Mesothelial cell of epicardium (in vitro differentiated cells): ENCODE measurements at places on chromosomes 3 and 15.

DNA sequence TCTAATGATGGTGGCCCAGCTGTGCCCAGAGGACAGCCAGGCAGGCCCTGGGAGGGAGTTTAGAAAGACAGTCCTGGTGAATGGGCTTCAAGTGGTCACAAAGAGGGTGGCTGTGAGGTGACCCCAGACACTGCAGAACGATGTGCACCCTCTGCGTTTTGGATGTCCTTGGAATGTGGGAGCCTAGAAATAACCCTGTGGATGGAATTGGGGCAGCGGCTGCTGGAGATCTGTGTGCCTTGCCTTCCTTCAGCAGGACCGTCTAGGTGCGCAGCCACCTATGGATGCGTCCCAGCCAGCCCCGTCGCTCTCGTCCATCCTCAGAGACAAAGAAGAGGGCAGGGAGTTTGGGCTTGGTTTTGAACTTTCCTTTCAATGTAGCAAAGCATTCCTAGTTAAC is 46.5 kb downstream of the KLHL25 start:
- no peak overlapping the region for H3K27ac ChIP-seq
- no peaks in the 10 kb centered on the region for H3K27me3 ChIP-seq

GRCh38 chr3:32009101-32009500 is 27.6 kb downstream of the ZNF860 start:
- H3K4me3 ChIP-seq: no peak overlapping the region
- H3K27me3 ChIP-seq: no peaks in the 10 kb centered on the region
- H3K27ac ChIP-seq: no peak overlapping the region
- peaks cover 11% of the 10 kb centered on the region for H3K4me1 ChIP-seq
- no peak for DNase-seq

GRCh38 chr15:73321496-73322450 is 47.0 kb downstream of the HCN4 start:
- peaks cover 19% of the 10 kb centered on the region for H3K27me3 ChIP-seq
- H3K4me1 ChIP-seq: no peaks in the 10 kb centered on the region
- H3K27ac ChIP-seq: no peak overlapping the region
- no peak for DNase-seq
- no peaks in the 10 kb centered on the region for H3K36me3 ChIP-seq
- no peak overlapping the region for H3K4me3 ChIP-seq

DNA sequence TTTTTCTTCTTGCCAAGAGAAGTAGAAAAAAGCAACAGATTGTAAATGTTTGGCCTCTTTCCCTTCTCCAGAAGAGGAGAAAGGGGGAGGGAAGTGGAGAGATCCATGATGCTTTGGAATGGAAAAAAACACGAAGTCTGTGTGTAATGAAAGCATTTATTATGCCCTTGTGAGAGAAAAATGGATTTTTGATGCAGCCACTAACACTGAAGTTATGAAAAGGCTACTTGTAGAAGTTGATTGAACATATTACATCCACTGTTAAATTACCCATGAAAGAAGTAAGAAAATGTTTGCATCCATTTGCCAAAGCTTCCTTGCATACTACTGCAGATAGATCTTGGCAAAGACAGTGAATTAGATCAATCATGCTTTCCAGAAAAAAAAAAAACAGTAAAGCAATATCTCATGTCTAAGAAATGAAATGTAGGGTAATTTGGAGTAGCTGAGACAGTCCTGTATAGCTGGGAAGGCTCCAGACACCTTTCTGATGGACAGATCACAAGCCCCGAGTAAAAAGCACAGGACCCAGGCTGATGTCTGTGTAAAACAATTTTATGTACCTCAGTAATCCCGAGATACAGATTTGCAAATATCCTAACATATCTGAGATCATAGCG is 295.5 kb downstream of the PLOD2 start:
- H3K4me1 ChIP-seq: peaks cover 11% of the 10 kb centered on the region
- no peak for DNase-seq
- no peaks in the 10 kb centered on the region for H3K36me3 ChIP-seq
- no peak overlapping the region for H3K4me3 ChIP-seq
- H3K27ac ChIP-seq: peak overlapping the region; percentile 51
- no peaks in the 10 kb centered on the region for H3K27me3 ChIP-seq

GRCh38 chr3:178404961-178405360 is 131.3 kb upstream of the KCNMB2 start:
- H3K27ac ChIP-seq: peak overlapping the region; percentile 28
- no peak overlapping the region for H3K4me3 ChIP-seq
- H3K36me3 ChIP-seq: peaks cover 5% of the 10 kb centered on the region
- DNase-seq: no peak
- H3K27me3 ChIP-seq: no peaks in the 10 kb centered on the region
- peaks cover 30% of the 10 kb centered on the region for H3K4me1 ChIP-seq

GRCh38 chr3:59318881-59319280 is 269.1 kb upstream of the CFAP20DC start:
- H3K27ac ChIP-seq: no peak overlapping the region
- no peak for DNase-seq
- H3K27me3 ChIP-seq: no peaks in the 10 kb centered on the region
- peaks cover 10% of the 10 kb centered on the region for H3K4me1 ChIP-seq
- no peaks in the 10 kb centered on the region for H3K36me3 ChIP-seq
- H3K4me3 ChIP-seq: no peak overlapping the region

DNA sequence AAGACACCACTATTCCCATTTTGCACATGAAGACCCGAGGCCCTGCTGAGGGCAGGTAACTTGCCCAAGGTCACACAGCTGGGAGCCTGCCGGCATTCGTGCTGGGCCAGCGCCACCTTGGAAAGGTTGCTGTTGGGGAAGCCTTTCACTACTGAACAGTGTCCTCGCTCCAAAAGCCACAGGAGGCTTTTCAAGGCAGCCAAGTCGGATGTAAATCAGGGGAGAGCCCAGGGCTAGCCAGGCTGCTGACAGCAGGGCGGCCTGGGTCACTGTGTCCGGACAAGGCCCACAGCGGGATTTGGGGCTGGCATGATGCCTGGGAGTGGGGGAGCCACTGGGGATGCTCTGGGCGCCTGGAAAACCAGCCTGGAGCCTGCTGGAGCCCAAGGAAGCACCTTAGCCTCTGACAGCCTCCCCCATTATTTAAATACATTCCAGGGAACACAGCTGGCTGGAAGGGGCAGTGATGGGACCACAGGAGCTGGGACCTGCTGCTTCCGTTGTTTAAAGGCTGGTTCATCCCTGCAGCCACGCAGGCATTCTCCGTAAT is 10.5 kb downstream of the SLC6A6 start:
- H3K4me1 ChIP-seq: peaks cover 7% of the 10 kb centered on the region
- peaks cover 4% of the 10 kb centered on the region for H3K36me3 ChIP-seq
- H3K4me3 ChIP-seq: no peak overlapping the region
- DNase-seq: no peak
